ENCODE measurements at places on chromosomes 3 and 15.

DNA sequence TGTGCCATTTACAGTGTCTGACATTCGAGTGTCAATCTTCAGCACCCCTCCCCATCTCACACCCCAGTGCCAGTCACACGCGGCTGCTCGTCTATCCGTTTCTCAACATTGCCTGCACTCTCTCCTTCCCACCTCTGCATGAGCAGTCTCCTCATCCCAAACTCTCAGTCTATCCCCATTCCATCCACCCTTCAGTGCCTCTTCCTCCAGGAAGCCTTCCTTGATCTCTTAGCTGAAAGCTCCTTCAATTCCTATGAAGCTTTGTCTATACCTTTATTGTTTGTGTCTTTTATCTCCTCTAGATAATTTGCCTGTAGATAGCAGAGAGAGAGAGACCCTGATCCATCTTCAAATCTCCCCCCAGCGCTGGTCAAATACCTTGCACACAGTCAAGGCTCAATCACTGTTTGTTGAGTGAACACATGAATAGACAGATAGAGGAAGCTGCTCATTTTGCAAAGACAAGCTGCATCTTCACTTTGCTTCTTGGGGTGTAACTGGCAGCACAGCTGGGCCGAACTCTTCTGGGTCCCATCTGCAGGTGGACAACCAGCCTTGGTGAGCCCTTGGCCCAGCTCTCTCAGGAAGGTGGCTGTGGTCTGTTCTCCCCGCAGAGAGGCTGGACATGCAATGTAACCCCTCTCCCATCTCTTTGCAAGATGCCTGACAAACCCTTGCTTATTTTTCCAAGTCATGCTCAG is 52.8 kb downstream of the ITGA11 start:
- DNase-seq, result no peak

DNA sequence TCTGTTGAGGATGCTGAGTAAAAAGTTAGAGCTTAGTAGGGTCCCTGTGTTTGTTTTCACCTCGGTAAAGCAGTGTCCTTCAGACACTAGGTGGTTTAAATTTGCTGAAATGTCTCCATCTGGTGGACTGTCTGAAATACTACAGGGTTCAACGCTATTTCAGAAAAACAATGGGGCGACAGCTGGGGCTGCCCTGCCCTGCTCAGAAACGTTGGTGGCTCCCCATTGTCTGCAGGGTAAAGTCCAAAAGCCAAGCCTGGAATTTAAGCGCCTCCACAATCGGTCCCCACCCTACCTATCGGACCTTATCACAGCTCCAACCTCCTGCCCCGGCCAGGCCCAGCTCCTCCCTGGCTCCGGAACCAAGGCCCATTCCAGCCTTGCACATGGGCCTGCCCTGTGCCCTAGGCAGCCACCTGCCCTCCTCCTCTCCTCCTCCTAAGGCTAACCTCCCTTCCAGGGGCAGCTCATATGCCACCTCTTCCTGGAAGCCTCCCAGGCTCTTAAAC is 4.3 kb upstream of the TSEN2 start:
- DNase-seq, result peak; percentile 83

DNA sequence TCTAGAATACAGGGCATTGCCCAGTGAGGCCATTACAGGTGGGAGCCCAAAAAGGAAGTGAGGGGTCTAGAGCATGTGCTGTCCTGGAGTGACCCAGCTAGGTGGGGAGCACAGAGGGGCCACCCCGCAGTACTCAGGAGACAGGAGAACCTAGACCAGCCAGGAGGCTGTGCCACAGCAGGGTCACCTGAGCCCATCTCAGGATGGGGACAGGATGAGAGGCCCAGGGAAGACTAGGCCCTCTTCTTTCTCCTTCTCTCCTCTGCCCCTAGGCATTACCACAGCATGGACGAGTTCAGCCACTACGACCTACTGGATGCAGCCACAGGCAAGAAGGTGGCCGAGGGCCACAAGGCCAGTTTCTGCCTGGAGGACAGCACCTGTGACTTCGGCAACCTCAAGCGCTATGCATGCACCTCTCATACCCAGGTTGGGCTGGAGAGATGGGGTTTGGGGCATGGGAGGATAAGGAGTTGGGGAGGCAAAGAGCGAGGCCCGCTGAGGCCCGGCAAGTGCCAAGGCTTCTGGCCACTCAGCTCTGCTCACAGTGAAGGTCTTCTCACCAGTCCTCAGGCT is 20.6 kb downstream of the LOXL1 start:
- DNase-seq, result no peak

DNA sequence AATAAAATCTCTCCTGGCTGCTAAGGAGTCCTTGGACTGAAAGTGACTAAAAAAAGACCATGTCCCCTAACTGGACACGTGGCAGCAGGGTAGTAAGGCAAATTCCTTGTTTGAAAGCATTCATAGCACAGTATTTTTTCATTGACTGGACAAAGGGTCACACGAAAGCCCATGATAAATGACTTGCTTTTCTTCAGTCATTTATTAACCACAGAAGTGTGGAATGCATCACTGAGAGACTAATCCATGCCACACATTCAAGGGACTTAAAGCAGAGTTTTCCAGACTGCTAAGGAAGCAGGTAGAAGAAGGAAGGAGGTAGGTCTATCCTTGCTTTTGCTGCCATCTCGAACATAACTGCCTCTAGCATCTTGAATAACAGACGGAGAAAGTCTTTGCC is 31.2 kb downstream of the CASR start:
- no peak for DNase-seq

- DNase-seq, result no peak
These were observed 23.0 kb upstream of the RBSN start for GRCh38 chr3:15121936-15122335.
